ENCODE measurements at places on chromosomes 1 and 21.

DNA sequence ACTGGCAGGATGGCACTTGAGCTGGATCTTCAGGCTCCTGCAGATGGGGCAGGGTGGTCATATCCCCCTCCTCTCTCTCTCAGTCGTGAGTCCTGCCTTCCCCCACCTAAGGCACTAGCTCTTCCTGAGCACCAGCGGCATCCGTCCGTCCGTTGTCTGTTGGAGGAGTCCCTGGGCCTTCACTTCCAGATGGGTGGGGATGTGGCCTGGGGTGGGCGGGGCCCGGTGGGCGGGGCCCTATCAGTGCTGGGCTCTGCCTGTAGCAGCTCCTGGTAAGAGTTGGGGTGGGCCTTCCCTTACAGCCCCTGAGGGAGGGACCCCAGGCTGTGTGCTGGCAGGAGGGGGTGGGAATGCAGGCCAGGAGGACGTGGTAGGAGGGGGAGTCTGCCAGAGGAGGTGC, 10.3 kb downstream of the LDLRAD2 start:
- no peak for DNase-seq

- DNase-seq = no peak
Observed at GRCh38 chr1:63874278-63874880, 100.6 kb downstream of the ROR1 start.

GRCh38 chr21:29418813-29419212, 120.1 kb downstream of the BACH1 start:
- no peak for DNase-seq

DNA sequence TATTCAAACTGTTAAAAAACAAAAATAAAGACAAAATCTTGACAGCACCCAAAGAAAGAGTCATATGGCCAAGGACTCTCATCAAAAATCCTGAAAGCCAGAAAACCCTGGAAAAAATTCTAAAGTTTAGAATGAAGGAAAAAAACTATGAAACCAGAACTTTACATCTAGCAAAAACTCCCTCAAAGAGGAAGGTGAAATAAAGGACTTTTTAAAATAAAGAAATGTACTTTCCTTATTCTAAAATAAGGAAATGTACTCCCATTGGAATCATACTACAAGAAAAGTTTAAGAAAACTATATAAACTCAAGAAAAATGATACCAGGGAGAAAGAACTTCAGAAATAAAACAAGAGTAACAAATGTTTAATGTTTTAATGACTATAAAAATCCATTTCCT, 206.3 kb downstream of the KCNT2 start:
- DNase-seq = no peak

DNA sequence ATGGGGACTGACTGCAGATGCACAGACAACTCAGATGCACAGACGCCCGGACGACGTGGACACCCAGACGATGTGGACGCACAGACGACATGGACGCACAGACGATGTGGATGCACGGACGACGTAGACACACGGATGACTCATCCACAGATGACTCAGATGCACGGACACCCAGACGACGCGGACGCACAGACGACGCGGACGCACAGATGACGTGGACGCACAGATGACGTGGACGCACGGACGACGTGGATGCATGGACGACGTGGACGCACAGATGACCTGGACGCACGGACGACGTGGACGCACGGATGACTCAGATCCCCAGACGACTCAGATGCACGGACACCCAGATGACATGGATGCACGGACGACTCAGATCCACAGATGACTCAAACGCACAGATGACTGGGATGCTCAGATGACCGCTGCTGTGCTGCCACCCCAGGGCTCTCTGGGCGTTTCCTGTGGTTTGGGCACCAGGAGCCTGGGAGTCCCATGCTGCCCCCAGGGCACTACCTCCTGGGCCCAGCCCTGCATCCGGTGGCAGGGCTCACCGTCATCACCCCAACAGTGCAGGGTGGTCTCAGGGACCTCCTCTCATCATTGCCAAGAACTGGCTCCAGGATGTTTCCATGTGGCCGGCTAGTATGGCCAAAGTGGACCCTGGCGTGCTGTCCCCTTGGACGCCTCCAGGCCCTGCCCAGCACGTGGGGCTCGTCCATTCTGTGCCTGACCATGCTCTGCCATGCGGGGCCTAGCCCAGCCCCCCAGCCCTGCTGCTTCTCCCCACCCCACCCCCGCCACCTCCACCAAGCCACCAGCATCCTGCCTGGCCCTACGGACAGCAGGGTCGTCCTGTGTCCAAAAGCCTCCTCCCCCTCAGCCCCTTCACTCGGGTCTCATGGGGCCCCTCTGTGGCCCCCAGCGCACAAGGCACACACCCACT, 14.0 kb downstream of the FAAP20 start:
- no peak for DNase-seq
